ENCODE measurements at places on chromosomes 7 and 10.

GRCh38 chr7:35983626-35984025 is 169.4 kb upstream of the EEPD1 start:
- no peak for DNase-seq

DNA sequence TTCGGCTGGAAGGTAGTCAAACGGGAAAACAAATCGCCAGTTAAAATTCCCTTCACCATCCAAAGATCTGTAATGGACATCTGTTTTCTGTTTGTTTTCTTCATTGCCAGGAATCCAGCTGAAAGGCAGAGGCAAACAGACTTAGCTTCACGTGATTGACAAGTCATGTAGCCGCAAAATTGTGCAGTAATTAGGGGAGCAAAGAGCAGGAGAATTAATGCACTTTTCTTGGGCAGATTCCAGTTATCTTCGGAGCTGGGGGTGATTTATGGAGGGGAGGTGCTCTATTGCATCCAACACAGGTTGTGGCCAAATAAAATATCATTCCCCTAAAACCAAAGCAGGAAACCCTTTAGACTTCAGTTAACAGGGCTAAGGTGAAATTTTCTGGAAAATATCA is 162.2 kb downstream of the MYOF start:
- DNase-seq, result peak; percentile 54

DNA sequence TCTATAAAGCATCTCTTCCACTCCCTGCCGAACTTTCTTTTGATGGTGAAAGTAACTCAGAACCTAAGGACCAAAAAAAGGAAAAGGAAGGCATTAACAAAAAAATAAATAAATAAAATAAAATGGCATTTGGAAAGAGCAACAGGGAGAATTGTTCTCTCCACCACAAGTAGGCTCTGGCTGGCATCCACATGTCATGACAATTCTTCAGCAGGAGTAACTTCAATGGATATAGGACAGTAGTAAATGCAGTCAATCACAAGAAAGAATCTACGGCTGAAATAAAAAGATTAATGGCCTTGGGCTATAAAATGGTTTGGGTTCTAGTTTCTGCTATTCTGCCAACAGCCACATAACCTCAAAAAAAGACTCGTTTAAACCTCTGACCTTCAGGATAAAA is 23.9 kb downstream of the NCAPG2 start:
- no peak for DNase-seq

DNA sequence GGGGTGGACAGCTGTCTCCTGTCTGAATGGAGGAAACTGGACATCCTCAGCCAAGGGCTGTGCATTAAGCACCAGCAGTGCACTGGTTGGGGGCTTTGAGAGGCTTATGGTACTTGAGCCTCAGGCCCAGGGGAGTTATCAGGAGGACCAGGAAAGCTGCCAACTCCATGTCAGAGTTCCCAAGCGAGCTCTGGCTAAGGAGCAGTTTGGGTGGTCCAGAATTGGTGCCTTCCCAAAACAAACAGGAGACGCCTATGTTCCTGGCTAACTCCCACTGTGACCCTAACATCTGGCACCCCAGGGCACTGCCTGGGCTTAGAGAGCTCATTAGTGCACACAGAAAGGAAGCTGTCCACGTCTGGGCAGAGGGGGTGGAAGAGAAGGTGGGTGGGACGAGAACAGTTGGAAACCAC is 408.6 kb upstream of the NPVF start:
- DNase-seq, result no peak

GRCh38 chr10:121290674-121291073 is 307.6 kb downstream of the FGFR2 start:
- no peak for DNase-seq

- peak; percentile 2 for DNase-seq
Observed at GRCh38 chr10:106311590-106311989, 852.9 kb downstream of the SORCS1 start.

GRCh38 chr7:50321487-50322067 is 17.1 kb downstream of the IKZF1 start:
- no peak for DNase-seq

- no peak for DNase-seq
Observed at GRCh38 chr7:155974186-155974897, 162.1 kb upstream of the SHH start.

- peak; percentile 97 for DNase-seq
Observed at GRCh38 chr7:130278860-130279259, 12.2 kb downstream of the CPA2 start.

GRCh38 chr10:132142396-132143161 is 44.2 kb upstream of the DPYSL4 start:
- peak; percentile 5 for DNase-seq

- no peak for DNase-seq
Observed at GRCh38 chr7:5501465-5501864, 77.8 kb upstream of the TNRC18 start.

GRCh38 chr7:88337572-88337971 is 30.9 kb upstream of the STEAP4 start:
- DNase-seq, result peak; percentile 60

DNA sequence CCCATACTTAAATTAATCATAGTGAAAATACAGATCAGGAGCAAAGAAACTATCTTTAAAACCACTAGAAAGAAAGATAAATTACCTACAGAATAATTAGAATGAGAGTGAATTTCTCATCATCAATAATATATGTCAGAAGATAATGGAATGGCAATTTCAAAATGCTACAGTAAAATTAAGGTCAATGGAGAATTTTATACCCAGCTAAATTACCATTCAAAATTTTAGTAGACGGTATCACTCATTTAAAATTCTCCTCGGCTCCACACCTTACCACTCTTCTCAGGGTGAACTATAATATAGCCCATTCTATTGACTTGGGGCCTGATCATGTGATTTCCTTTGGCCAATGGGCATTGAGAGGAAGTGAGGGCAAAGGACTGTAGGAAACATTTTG is 192.5 kb upstream of the TCERG1L start:
- no peak for DNase-seq

DNA sequence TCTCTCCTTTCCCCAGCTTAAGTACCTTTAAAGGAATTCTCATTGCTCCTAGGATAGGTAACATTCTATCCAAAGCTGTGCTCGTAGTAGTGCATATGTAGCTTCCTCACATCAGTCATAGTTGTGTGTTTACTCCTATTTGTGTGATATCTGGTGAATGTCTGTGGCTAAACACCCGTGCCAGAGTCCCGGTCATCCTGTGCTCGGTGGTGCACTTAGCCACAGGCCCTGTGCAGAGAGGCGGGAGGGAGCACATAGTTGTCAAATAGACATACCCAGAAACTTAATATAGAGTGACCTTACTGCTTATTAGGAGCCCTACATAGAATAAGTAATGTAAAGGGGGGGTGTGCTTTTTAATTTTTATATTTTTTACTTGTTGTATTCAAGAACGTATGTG is 76.6 kb downstream of the RBM33 start:
- no peak for DNase-seq

GRCh38 chr7:924541-925231 is 29.8 kb downstream of the ADAP1 start:
- peak; percentile 24 for DNase-seq

DNA sequence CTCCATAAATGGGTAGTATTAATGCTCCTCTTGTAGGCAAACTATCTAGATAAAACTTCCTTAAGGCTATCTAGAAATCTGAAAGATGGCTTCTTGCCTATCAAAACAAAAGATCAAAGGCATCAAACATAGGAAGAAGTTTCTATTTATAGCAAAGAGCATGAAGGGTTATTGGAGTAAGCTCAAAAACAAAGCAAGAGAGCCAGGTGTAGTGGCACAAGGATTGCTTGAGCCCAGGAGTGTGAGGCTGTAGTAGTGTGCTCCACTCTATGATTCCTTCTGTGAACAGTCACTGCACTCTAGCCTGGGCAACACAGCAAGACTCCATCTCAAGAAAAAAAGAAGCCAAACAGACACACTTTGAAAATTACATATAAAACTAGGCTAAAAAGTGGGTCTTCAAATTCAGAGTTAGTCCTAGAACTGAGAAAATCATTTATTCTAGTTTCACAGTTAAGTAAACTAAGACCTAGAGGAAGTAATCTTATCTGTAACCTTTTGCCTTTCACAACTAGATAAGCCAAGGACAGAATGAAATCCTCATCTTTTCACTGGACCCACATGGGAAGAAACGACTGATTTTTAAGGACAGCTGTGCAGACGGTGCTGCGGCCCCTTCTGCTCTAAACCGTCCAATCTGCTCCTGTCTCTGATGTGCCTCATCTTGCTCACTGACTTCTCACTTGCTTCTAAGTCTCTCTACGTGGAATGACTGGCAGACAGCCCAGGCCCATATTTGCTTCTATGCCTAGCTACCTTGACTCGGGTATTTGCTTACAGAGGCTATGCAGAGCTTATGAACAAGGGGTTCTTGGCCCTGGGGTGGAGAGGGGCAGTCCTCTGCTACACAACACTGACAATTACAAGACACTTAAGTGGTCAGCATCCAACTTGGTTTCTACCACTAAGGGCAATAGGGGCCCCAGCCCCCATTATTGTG is 50.0 kb downstream of the ESYT2 start:
- no peak for DNase-seq

DNA sequence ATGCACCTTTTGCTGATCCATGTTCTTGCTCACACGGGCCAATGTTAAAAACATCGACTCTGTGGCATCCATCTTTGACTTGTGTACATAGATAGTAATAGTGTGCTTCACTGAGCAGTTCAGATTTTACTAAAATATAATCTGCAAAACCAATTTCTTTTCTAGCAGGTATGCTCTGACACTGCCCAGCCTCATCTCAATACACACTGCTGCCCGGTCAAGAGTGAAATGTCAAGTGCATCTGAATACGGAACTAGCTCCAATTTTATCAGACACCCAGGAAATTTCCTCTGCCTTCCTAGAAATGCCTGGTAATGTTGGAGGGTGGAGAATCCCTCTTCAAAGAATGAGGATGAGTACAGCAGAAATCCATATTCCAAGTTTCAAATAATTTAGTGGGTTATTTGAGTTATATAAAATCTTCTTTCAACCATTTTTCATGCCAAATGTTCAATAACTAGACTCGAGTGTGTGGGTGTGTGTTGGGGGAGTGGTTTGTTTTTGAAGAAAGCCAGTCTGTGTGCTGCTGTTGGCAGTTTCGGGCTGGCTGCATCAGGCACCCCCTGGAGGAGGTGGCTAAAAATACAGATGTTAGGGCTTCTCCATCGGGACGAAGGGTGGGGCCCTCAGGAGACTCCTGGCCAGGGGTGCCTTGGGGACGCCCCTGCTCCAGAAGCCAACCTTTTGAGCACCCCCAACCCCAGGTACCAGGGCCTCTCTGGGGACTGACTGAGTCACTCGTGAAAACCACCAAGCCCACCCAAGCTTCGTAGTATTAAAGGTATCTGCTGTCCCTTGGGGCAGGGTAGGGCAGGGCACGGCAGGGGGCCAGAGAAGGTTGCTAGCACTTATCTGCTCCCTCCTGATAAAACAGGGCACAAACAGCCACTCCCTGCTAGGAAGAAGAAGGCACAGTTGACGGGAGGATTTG is 15.4 kb downstream of the CTBP2 start:
- DNase-seq, result no peak

DNA sequence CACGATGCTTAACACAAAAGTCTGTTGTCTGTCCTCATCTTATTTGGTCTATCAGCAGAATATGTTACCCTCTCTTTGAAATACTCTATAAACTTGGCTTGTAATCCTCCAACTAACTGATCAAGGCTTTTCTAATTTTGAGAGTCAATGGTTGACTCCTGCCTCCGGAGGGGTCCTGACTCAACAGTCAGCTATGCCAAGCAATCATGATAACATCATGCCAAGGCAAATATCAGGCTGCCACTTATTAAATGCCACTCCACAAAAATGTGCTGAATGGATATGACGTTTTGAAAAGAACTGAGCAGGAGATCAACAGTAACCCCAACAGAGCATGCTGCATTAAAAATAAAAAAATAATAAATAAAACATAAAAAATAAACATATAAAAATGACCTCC is 116.1 kb downstream of the PARD3 start:
- DNase-seq, result peak; percentile 84

DNA sequence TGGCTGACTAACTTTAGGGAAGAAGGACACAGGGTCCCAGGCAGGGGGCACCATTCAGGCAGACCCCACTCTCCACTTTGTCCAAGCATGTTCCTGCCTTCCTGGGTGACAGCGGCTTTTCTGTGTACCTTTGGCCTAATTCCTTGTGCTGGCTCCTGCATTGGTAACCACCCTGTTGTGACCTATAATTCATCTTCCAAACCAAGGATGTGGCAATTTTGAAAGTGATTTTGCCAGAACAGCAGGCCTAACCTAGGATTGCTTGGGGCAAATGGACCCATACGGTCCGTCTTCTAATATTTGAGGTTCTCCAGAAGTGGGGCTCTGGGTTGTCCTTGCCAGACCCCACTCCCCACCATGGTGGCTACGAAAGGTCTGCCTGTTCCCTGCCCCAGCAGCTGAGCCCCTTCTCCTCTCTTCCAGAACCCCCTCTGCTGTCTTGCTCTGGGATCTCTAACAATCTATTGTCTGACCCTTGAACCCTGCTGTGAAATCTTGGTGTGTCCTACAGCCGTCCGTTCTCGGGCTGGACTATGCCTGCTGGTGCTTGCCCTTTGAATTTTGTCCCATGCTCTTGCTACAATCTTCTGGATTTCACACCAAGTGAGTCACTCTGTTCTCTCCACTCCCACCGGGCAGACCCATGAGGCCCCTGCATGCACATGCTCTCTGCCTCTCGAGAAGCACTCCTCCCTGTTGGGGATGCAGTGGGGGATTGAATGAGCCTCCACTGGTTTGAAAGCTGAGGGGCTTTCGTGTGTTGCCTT is 316.0 kb downstream of the CXCL12 start:
- DNase-seq, result no peak

DNA sequence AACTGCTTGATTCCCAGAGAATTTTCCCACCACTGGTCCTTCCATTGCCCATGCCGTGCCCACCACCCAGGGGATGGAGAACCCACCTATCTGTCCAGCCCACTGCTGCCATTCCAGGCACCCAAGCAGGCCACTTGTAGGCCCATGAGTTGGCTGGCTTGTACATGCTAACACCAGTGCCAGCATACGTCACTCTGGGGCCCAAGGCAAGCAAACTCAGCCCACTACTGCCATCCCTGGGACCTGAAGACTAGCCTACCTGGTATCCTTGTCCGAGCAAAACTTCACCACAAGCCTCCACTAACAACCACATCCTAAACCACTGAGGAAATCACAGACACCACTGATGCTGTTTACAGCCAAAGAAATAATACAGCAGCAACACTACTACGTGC is 44.7 kb upstream of the CDK6 start:
- no peak for DNase-seq

- no peak for DNase-seq
Observed at GRCh38 chr7:149686449-149686848, 86.9 kb downstream of the ZNF467 start.

DNA sequence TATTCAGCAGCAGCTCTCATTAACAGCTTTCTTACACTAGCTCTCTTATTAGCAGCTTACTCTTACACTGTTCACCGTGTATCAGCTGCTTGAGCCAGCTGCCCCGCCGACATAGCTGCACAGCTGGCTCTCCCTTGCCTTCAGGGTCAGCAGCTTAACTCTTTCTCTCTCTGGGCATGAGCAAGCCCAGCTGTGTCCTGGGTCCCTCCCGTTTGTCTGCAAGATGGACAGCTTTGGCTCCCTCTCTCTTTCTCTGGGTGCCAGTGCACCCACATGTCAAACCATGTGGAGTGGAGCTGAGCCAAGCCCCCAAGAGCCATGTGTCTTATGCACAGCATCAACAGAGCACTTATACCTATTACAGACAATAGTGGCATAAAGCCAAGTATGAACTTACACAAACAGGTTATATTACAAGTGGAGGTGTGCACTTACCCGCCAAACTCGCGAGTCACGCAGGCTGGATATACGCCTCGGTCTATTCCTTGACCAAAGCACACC is 35.7 kb upstream of the MTPAP start:
- peak; percentile 35 for DNase-seq
